CD4-positive, alpha-beta memory T cell (primary cell): ENCODE measurements at places on chromosomes 7 and 10. TPM values are rescaled to one million over a fixed set of nuclear protein-coding genes. Genes with fewer than 3 reads are reported as not detected.

Gene CPA5
- total RNA-seq = not detected

- DNase-seq = no peak
These were observed 5.8 kb downstream of the ZNF365 start for GRCh38 chr10:62380016-62380415.

Gene HTR7
- total RNA-seq = not detected

DNA sequence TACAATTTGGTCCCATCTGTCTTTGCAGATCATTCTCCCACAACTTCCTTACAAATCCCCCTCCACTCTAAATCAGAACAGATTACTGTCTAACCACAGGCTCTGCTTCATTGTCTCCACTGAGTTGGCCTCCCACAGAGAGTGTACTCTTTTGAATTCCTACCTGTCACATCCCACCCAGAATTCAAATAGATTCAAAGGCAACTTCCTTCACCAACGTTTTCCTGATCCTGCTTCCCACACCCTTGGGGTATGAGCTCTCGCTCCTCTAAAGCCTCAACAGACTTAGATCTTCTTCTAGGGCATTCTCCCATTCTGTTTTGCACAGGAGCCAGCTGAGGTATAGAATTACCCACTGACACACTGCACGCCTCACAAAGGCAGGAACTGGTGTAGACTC, 197.8 kb upstream of the CDCA7L start:
- DNase-seq = no peak

GRCh38 chr10:43299579-43299978, 32.7 kb upstream of the RASGEF1A start:
- DNase-seq = peak; percentile 64

Gene HOXA7
- total RNA-seq = not detected

Gene SMO
- not detected for total RNA-seq

DNA sequence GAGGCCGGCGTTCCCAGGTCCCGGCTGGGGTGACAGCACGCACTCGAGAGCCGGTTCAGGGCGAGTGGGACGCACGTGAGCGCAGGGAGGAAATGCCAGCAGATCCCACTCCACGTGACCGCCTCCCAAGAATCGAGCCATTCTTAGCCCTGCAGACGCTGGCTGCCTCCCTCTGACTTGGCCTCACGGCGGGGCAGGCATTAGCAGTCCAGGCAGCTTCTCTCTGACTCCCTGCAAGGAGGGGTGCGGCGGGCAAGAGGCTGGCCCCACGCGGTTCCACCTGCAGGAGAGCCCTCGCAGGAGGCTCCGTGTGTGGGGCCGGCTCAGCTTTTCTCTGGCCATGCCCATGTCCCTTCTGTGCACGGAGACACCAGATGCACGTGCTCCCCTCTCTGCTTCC, 10.1 kb downstream of the GPR146 start:
- DNase-seq = no peak

- no peak for DNase-seq
These were observed 37.7 kb downstream of the SNX13 start for GRCh38 chr7:17902599-17902998.

DNA sequence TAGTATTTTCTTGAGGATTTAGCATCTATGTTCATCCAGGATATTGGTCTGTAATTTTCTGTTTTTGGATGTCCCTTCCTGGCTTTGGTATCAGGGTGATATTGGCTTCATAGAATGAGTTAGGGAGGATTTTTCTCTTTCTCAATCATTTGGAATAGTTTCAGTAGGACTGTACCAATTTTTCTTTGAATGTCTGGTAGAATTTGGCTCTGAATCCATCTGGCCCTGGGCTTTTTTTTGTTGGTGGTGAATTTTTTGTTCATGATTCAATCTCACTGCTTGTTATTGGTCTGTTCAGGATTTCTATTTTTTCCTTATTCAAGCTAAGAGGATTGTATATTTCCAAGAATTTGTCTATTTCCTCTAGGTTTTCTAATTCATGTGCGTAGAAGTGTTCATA, 192.7 kb downstream of the KIF20B start:
- no peak for DNase-seq

Gene SPDYE9
- not detected for total RNA-seq

GRCh38 chr10:58775960-58776567, 263.4 kb downstream of the BICC1 start:
- no peak for DNase-seq

GRCh38 chr10:104293011-104293410, 24.0 kb downstream of the GSTO2 start:
- DNase-seq = no peak

DNA sequence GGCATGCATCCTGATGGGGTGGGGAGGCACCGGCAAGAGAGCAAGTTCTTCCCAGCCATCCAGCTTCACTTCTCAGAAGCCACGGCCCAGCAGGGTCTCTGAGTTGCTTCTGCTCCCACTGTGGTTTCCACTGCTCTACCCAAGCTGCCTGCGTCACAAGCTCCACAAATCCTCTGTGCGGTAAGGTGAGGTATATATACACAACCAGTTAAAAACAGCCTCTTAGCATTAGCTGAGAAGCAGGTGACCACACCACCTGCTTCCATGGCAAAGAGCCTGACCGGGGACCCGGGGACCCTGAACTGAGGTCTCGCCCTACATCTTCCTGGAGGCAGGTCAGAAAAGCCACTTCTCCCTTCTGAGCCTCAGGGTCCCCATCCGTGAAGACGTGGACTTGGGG, 46.9 kb upstream of the NPFFR1 start:
- no peak for DNase-seq

DNA sequence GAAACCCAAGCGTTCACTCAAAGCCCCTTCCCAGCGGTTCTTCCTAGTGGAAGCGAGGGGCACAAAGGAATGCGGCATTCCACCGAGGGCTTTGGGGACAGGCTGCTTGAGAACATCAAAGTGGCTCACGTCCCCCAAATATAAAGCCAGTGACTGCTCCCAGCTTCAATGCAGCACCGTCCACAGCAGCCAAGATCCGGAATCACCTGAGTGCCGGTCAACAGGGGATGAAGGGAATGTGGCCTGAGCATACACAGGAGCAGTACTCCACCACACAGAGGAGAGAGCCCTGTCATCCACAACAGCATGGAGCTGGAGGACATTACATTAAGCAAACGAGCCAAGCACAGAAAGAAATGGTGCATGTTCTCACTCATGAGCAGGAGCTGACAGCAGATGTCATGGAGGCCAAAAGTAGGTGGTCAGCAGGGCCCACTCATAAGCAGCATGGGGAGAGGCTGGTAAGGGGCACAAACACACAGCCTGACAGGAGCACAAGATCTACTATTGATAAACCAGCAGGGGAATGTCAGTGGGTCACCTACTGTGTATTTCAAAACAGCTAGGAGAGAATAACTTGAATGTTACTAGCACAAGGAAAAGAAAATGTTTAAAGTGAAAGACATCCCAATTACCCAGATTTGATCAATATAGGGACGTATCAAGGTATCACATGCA, 79.5 kb downstream of the DIP2C start:
- DNase-seq = no peak

DNA sequence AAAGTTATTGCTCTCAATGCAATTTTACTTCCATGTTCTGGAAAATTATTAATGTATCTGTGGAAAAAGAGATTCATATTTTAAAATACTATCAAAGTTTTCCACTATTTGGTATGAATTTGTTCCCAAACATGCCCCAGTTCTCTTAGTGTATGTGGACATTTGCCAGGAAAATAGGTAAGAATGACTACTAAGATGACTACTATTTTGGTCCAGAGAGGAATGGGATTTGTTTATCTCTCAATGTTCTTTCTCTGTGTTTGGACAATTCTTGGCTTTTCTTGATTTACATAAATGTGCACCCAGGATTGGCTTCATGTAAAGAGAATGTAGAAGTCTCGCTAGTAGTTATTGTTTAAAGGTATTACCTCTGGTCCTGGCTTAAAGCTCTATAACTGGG, 60.3 kb upstream of the POT1 start:
- no peak for DNase-seq

DNA sequence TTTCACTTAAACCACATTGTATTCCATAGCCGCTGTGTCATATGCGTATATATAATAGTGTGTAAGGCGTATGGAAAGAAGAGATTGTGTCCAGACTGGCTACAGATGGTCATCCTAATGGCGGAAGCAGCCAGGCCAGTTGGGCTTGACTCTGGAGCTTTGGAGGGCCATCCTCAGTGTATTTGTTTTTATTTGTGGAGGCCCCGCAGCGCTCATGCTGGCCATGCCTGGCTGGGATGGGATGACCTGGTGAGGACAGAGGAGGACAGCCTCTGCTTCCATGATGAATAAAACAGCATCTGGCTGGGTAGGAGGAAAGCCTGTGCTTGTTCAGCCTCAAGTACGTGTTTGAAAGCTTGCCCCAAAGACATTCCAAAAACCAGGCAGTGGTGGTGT, 220.3 kb downstream of the EBF3 start:
- no peak for DNase-seq

Gene COL28A1
- 0.15 TPM for total RNA-seq

GRCh38 chr10:127428385-127428980, 120.6 kb upstream of the NPS start:
- no peak for DNase-seq

DNA sequence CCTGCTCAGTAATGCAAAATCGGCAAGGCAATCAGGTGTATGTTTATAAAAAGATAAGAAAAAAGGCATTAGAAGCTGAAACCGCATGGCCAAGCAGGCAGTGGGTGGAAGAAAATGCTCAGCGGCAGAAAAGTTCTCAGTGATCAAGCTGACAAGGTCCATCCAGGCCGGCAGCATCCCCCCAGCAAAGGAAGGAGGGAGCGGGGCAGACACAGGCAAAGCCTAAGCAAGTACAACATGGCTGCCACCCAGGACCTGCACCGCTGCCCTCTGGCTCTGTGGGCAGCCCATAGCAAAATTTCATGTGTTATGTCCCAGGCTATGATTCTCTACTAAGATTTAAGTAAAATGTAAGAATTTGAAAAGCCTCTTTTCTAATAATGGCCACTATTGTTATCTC, 45.4 kb downstream of the MRPS24 start:
- no peak for DNase-seq

DNA sequence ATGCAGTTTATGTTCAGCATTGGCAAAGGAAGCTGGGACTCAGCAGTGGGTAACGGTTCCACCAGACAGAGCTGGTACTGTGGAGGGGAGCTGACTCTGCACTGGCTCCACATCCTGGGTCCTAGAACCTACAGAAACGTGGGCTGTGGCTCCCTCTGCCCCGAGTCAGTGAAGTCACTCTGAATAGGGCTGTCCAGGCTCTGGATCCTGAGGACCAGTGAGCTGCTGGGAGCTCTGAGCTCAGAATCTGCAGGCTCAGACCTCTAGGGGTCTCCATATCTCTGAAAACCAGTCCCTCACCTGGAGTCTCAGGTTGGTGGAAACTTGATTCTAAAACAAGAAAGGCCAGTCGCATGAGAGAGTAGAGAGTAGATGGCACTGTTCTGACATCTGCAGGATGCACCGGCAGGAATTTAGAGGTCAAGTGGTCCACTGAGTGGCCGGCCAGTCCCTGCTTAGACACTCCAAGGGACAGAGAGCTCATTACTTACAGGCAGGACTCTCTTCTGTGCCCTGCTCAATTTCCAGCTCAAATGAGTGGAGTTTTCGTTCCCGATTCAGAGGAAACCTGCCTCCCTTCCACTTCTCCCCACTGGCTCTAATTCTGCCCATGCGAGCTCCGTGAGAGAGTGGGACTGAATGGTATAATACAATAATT, 18.6 kb downstream of the NPFFR1 start:
- DNase-seq = no peak

Gene UBE2D4
- 10.9 TPM for total RNA-seq

- no peak for DNase-seq
These were observed 32.1 kb downstream of the LOXL4 start for GRCh38 chr10:98235846-98236245.

DNA sequence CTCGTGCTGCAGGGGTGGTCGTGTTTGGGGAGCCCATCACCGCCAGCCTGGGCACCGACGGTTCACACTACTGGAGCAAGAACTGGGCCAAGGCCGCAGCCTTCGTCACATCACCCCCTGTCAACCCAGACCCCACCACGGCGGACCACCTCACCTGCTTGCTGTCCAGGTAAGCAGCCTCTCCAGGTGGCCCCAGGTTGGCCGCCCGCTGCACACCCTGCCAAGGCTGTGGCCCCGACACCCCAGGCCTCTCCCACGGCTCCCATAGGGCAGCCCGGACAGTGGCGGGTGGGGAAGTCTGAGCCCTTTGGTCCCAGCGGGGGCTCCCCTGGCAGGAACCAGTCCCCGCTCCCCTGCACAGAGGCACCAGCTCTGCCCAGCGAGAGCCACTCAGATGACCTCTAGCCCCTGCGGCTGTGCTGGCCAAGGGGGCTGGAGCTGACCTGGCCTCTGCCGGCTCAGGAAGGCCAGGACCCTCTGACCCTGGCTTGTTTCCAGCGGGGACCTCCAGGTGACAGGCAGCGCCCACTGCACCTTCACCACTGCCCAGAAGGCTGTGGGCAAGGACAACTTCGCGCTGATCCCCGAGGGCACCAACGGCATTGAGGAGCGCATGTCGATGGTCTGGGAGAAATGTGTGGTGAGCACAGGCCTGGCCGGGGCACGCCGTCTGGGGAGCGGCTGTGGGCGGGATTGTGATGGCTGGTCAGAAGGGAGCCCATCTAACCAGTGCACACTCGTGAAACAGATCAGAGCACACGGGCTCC, 13.8 kb downstream of the DPYSL4 start:
- DNase-seq = no peak

- DNase-seq = no peak
These were observed 48.5 kb upstream of the LRRTM3 start for GRCh38 chr10:66877361-66877760.

GRCh38 chr10:51846856-51847506, 147.6 kb upstream of the CSTF2T start:
- DNase-seq = no peak

Gene PRPS1L1
- not detected for total RNA-seq

- DNase-seq = no peak
These were observed 3.7 kb downstream of the WNT2 start for GRCh38 chr7:117319181-117319580.

GRCh38 chr7:130878785-130879184, 144.8 kb upstream of the KLF14 start:
- no peak for DNase-seq

Gene EBLN1
- not detected for total RNA-seq

DNA sequence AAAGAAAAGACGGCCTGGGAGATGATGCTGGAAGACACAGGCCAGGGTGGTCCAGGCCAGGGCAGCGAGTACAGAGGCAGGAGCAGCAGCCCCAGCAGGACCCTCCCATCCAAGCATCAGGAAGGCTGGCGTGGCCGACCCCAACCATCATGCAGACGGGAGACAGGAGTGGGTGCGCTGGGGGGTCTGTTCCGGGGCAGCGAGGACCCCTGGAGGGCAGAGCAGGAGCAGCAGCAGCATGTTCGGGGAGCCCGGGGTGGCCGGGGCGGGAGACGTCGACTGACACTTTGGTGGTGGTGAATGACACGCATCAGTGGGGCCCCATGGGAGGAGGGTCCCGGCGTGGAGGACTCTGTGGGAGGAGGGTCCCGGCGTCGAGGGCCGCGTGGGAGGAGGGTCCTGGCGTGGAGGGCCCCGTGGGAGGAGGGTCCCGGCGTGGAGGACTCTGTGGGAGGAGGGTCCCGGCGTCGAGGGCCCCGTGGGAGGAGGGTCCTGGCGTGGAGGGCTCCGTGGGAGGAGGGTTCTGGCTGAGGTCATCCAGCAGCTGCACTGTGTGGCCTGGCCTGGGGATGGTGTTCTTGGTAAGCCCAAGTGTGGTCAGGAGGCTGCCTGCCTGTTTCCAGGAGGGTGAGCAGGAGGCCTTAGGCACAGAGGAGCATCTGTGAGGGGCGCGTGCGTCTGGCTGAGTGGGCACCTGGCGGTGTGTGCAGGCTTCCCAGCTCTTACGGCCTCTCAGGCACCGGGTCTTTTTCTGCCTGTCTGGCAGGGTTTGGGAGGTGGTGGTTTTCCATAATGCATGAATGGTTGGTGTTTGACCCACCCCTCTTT, 38.9 kb downstream of the FAM20C start:
- DNase-seq = no peak

Gene LFNG
- total RNA-seq = 127 TPM
